ENCODE measurements at places on chromosomes 6 and 20. TPM values are rescaled to one million over a fixed set of nuclear protein-coding genes. Genes with fewer than 3 reads are reported as not detected.

The WFDC10B gene
- not detected for total RNA-seq

The BNIP5 gene
- total RNA-seq, result not detected

The GABRR1 gene
- not detected for total RNA-seq

The JPH2 gene
- total RNA-seq, result 0.46 TPM

The RAB5IF gene
- total RNA-seq, result 88.3 TPM

The NNAT gene
- total RNA-seq, result 0.19 TPM

The TINAG gene
- not detected for total RNA-seq

The BANF2 gene
- not detected for total RNA-seq

The NRSN2 gene
- total RNA-seq, result 12.9 TPM

The C6orf58 gene
- not detected for total RNA-seq

The SOX4 gene
- 3.5 TPM for total RNA-seq

The DEFB110 gene
- not detected for total RNA-seq

The TMEM14B gene
- total RNA-seq, result 78.3 TPM

The ZC2HC1B gene
- total RNA-seq, result not detected

The ATP6V1G2 gene
- total RNA-seq, result 4.1 TPM

The PTCRA gene
- not detected for total RNA-seq

The TNXB gene
- total RNA-seq, result 10.9 TPM

The VEGFA gene
- 67.1 TPM for total RNA-seq

The NKX2-2 gene
- total RNA-seq, result not detected

The VIP gene
- not detected for total RNA-seq

The REV3L gene
- 19.3 TPM for total RNA-seq

The RBPJL gene
- total RNA-seq, result not detected

The STMN3 gene
- total RNA-seq, result 14.4 TPM

The TRIM40 gene
- total RNA-seq, result not detected

The SCUBE3 gene
- total RNA-seq, result 0.16 TPM

The SLC25A27 gene
- total RNA-seq, result 2.5 TPM

The HLA-DMB gene
- 3.6 TPM for total RNA-seq

The MAFB gene
- total RNA-seq, result 0.39 TPM

The BTNL2 gene
- not detected for total RNA-seq

The SPEF1 gene
- total RNA-seq, result 0.49 TPM

The LTB gene
- 61.8 TPM for total RNA-seq

The RFX6 gene
- not detected for total RNA-seq

The RHAG gene
- not detected for total RNA-seq

The SLC24A3 gene
- 0.07 TPM for total RNA-seq

The NHLRC1 gene
- total RNA-seq, result 0.14 TPM

The ACTR5 gene
- total RNA-seq, result 8.2 TPM

The ACTL10 gene
- 1.8 TPM for total RNA-seq

The GPX5 gene
- total RNA-seq, result not detected

The NR2E1 gene
- total RNA-seq, result not detected

The SLC35D3 gene
- not detected for total RNA-seq

The ZNF322 gene
- 13.5 TPM for total RNA-seq
